Stimulated activated CD4-positive, alpha-beta T cell treated with anti-CD3 and anti-CD28 coated beads, Interleukin-4, amount 100 ng/mL, for 24 hours (primary cell): ENCODE measurements at places on chromosomes 7 and 10.

- DNase-seq = no peak
Observed at GRCh38 chr10:67678335-67678974, 17.5 kb downstream of the CTNNA3 start.

- no peak for DNase-seq
Observed at GRCh38 chr10:86662186-86663045, 5.9 kb upstream of the LDB3 start.

DNA sequence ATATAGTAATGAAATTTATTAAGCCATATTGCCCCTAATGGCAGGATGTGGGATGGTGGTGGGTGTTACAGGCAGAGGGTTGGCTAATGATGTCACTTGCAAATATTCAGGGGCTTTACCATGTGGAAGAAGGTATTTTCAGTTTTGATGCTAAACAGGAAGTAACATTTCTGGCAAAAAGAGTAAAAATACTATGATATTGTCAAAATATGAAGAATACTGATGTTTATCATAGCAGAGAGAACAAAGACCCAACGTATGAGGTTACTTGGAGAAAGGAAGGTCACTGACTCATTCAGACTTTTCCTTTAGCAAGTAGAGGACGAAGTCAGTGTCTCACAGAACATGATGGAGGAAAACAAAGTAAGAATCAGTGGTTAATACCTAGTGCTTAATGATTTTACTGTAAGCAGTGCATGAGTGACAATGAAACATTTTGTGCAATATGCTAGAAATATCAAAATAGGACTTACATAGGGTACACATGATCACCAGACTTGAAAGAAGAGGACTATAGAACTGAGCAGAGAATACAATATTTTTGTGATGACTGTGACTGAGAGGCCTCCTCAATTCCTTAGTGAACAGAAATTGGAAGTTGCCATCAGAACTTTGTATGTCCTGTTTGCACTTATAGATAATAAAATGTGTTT lies 89.7 kb upstream of the STEAP4 start:
- no peak for DNase-seq

GRCh38 chr7:44440577-44441078 lies 49.8 kb downstream of the NUDCD3 start:
- no peak for DNase-seq

GRCh38 chr10:132447446-132448247 lies 50.6 kb downstream of the PWWP2B start:
- peak; percentile 71 for DNase-seq

DNA sequence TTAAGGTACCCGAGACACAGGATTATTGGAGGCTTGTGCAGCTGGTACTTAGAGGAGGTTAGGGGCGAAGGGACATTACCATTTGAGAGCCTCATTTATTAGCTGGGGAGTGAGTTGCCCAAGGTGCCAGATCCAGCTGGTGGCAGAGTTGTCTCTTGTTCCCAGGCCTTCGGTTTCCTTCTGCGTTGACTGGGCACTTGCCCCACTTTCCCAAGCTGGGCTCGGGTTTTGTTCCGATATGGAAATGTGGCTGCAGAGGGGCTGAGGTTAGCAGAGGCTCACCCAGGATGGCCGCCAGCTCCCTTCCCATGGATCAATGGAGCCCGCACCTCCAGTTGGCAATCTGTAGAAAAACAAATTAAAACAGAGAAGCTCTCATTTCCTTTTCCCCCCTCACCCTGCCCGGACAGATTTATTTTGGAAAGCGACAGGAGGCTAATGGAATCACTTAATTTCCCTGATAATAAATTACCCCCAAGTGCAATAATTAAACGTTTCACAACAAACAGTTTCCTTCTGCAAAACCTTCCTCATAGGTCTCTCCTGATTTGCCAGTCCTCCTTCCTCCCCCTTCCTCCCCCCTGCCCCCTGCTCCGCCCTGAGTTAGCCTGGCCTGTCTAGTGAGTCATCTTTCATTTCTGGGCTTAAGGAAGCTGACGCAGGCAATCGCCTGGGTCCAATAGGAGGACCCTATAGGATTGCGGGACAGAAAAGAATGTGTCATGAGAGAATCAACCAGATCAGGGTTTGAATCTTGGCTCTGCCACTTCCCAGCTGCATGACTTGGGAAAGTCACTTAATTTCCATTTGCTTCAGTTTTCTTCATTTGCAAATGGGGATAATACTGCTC lies 51.7 kb downstream of the ADRA2A start:
- DNase-seq = no peak
